NCI-H1092 (cell line): ENCODE measurements at places on chromosomes 12 and 14.

DNA sequence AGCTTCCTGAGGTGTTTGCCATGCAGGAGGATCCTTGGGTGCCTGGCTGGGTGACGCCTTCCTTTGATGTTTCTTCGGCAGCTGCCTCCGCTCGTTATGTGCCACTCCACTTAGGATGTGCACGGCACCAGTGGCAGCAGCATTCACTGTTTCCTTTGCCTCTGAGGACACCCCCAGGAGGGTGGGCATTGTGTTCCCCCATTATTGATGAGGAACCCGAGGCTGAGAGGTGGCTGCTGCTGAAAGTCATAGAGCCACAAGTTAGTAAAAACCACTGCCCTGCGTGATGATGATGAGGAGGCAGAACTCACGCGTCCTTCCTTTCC, 41.2 kb downstream of the EP400 start:
- DNase-seq, result no peak

- no peak for DNase-seq
Observed at GRCh38 chr12:14723763-14724162, 27.4 kb upstream of the GUCY2C start.

DNA sequence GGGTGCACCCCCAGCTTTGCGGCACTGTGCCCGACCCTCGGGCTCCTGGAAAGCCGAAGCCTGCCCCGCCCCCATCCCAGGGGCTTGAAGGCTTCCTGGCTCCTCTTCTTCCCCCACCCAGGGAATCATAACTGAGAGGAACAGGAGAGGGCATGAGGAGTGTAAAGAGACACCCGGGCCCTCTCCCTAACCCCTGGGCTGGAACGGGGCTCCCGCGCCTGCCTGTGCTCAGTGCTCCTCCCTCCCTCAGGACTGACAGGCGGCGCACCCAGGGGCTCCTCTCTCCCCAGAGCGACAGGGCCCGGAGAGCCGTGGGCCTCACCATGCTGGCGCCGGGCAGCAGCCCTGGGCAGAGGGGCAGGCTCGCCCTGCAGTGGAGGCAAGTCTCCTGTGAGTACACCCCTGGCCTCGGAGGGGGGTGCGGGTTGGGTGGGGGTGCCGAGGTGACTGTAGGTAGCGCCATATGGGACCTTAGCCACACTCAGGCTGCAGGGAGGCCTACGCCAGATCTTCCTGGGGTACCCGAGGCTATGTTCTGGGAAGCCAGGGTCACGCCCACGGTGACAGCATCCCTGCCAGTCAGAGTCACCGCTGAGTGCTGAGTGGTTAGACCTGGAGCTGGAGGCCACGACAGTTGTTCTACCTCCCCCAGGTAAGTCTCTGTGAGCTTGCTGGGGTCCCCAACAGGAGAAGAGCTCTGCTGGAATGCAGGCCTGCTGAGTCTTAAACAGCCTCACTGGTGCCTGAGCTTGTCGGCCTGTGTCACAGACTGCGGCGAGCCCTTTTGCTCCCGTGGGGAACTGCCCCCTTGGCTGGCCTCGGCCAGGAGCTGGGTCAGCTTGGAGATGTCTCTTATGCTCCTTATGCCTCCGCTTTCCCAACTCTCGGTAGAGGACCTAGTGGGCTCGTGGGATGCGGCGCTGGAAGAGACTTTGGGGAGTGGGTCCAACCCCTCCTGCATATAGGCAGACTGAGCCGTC, 7.8 kb downstream of the LRTM2 start:
- no peak for DNase-seq

DNA sequence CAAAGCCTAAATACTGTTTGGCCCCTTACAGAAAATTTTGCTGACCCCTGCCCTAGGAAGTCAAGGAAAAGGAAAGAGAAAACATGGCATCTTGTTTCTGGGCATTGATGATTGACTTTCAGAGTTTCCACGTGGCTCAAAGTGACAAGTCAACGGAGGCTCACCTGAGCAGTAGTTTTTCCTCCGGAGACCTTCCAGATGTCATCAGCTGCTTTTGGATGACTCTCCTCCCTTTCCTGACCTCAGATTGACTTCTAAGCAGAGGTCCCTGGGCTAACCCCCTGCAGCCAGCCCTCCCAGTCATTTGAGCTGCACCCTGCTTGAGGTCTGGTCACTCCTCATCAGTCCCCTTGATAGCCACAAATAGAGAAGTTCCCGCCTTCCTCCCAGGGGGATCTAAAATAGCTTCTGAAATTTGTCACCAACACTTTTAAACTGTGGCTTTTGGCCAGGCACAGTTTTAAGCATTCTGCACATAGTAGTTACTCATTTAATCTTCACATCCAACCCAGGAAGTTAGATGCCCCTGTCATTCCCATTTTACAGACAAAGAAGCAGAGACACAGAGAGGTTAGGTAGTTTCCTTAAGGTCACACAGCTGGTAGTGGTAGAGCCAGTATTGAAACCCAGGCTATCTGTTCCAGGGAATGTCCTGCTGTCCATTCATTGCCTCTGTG, 143.4 kb downstream of the CHST11 start:
- DNase-seq, result no peak

GRCh38 chr12:47039079-47039478, 40.3 kb upstream of the PCED1B start:
- DNase-seq, result no peak

GRCh38 chr14:62759796-62760195, 285.5 kb downstream of the KCNH5 start:
- DNase-seq, result no peak
